T-helper 2 cell (primary cell): ENCODE measurements at places on chromosomes 3 and 15.

DNA sequence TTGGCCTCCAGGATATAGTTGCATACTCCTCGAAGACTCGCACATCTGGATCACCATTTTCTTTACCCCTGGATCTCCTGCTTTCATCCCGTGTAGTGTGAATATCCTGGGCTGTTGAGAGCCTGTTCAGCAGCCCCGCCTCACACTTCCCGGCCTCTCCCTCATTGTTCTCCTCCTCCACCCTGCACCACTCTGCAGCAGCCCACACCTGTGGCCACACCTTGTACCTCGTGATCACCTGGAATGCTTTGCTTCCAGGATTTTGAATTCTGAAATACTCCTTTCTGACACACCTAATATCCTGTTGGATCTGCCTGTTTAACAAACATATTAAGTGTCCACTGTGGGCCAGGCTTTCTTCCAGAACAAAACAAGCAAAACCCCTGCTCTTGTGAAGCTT is 14.4 kb downstream of the ABHD17C start:
- no peak for DNase-seq

GRCh38 chr3:171876680-171877147 is 33.6 kb downstream of the TMEM212 start:
- no peak for DNase-seq

DNA sequence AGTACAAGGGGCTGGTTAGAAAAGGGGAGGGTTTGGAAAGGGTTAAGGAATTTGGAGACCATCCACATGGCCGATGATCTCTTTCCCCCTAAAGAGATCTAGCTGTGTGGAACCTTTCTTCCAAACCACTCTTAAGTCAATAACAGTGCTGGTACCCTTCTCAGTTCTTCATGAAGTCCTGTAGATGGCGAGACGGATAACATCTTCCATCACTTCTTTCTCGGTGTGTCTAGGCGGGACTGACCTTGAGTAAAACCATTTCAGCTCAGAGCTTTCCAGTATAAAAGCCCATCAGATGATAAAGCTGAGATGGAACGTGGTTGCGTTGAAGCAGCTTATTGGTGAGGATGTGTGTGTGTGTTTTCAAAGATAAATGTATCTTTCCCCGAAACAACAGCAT is 151.5 kb upstream of the BHLHE40 start:
- DNase-seq, result no peak

DNA sequence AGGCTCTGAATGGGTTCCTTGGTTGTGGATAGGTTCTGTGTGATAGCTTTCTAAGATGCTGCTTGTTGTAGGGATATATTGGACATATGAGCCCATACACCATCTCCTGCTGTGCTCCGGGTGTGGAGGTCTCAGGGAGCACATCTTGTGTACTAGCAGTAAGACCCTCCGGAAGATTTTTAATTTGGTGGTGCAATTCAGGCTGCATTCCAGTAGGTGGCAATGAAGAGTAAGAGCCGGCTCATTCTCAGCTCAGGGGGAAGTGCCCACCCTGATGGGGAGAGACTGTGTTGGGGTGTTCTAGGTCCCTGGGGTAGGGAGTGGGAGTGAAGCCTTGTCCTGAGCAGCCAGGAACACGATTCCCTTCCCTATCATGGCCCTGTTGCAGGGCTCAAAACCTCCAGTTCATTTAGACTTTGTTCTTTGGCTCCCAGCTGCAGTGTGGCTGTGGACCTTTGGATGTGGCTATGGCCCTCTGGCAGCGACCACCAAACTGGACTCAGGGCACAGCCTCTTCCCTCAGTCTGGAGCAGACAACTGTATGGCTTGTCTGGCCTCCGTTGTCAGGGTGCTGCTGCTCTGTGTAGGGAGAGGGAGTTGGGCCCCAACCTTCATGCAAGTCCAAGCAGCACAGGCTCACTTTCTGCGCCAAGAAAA is 104.7 kb downstream of the UNC13C start:
- no peak for DNase-seq

DNA sequence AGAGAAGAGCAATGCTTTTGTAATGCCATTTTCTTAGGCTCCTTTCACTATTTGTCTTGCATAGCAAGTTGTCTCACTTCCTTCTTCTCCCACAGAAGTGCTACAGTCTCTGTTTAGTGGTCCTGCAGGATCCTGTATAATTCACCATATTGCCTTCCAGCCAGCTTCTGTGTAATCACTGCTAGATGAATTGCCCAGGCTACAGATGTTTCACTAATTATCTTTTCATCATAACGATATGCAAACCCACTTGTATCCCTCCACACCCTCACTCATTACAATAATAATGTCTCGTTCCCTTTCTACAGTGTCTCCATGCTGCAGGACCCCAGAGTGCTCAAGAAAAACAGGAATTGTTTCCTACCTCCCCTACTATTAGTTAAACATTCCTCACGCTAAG is 402.9 kb downstream of the TBL1XR1 start:
- DNase-seq, result no peak
